ENCODE measurements at places on chromosomes 5 and 9.

- DNase-seq: no peak
These were observed 91.9 kb downstream of the CEMIP2 start for GRCh38 chr9:71676460-71676859.

GRCh38 chr9:84062538-84062937, 81.9 kb downstream of the RMI1 start:
- DNase-seq: no peak

DNA sequence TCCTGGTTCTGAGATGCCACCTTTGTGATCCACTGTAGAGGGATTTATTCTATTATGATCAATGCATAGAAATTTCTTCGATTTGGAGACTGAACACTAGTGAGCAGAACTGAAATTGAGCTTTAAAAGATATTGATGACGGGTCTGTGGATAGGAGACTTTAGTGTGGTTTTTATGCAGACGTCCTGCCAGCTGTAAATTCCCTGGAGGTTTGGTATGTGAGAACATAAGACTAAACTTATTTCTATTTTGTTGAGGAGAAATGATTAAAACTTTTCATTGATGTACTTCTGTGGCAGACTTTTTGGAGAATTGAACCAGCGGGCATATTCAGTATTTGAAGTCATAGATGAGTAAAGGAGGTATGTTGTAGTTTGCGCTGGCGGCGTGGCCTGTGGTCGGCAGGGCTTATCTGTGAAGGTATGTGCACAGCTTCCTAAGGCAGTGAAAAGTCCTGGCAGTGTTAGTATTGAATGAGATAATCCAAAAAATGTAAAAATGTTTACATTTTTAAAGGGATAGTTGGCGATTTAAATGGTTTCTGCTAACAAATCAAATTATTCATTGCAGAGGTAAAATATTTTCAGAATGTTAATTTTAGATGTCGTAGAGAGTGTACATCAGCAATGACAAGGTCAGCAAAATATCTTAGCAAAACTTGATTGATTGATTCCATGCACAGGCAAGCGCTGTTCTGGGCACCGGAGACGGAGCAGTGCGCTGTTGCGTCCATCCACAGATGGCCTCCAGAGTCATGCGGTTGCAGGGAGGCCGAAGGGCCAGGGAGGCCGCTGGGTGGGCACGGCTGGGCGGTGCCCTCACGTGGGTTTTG, 20.4 kb downstream of the TENT4A start:
- DNase-seq: no peak

GRCh38 chr9:110077925-110078324, 130.0 kb downstream of the C9orf152 start:
- no peak for DNase-seq

GRCh38 chr5:127667926-127668325, 19.0 kb downstream of the CTXN3 start:
- no peak for DNase-seq

- DNase-seq: no peak
These were observed 1.5 kb upstream of the TEX10 start for GRCh38 chr9:100354121-100354800.

GRCh38 chr9:129624947-129625346, 1.0 kb upstream of the NTMT1 start:
- DNase-seq: peak; percentile 37

DNA sequence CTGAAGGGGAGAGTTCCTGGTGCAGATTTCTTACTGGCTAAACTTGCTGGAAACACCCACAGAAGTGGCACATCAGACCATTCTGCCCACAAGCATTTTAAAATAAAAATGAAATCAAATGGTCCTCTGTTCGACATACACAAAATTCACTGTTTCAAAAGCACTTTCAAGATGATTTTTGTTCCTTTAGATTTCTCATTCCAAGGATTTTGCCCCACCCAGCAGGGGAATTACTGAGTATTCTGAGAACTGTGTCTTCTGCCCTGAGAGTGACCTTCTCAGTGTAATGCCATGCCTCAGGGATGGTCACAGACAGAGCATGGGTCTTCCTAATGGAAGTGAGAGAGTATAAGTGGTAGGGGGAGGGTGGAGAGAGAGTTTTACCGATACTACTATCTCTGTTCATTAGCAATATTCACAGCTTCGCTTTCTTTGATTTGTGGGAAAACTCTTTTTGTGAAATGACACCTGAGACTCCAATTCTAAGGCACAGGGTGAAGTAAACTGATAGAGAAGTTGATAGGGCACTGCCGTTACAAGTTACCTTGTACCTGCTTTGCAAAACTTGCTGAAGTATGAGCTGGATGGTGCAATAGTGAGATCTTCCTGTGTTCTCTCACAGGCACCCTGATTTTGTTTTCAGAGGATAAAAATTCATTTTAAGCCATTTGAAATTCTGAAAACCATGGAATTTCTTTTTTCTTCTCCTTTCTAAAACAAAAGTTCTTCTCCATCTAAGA, 95.8 kb upstream of the CD180 start:
- no peak for DNase-seq

- no peak for DNase-seq
These were observed 12.2 kb downstream of the CAMK4 start for GRCh38 chr5:111236348-111236747.

DNA sequence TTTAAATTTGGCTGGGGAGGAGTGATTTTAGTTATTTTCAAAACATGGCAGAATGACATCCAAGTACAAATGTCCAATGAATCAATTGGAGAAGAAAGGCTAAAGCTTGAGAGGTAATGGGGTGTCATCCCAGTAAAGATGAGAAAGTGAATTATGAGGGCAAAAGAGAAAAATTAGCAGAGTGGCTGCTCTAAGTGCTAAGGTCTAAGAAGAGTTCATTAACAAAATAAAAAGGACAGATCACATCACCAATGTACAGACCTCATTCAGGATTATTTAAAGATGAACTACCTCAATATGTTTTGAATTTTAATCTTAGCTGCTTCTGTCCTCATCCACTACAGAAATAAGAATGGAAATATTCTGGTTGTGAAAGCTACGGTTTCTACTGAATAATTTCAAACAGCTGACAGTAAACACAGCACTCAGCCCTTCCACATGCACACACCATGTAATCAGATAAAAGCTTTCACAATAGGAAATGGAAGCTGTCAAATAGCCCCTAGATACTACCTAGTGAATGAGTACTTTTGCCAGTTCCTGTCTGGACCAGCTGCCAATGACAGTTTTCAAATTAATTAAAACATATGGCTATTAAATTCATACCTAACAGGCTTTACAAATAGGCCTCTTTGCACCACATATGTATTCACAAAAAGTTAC, 171.5 kb downstream of the SSBP2 start:
- no peak for DNase-seq

DNA sequence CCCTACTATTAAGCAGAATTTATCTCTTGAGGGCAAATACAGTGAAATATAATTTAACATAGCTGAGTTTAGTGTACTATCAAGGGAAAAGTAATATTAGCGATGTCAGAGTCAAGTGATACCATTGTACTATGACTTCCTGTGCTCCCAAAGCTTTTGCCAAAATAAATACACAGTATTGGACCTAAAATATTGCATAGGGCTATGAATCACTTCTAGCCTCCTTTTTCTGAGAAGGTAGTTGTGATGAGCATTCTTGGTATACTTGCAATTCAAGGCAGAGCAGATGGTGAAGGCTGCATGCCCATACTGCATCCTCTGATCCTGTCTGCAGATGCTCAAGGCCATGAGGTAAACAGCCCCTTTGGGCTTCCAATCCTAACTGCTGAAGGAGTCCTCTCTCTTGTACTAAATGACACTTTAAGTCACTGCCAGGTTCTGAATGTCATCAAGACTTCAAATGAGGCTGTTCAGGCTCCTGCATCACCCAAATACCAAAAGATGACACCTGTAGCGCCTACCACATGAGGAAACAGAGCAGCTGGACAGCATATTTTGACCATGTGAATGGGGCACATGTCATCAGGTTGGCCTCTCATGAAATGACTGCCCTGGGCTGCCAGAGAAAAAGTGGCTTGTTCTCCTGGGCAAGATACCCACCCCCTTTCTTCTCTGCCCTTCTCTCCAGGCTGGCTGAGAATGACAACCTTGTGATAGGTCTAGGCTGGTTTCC, 29.7 kb upstream of the PPP2CA start:
- DNase-seq: no peak

DNA sequence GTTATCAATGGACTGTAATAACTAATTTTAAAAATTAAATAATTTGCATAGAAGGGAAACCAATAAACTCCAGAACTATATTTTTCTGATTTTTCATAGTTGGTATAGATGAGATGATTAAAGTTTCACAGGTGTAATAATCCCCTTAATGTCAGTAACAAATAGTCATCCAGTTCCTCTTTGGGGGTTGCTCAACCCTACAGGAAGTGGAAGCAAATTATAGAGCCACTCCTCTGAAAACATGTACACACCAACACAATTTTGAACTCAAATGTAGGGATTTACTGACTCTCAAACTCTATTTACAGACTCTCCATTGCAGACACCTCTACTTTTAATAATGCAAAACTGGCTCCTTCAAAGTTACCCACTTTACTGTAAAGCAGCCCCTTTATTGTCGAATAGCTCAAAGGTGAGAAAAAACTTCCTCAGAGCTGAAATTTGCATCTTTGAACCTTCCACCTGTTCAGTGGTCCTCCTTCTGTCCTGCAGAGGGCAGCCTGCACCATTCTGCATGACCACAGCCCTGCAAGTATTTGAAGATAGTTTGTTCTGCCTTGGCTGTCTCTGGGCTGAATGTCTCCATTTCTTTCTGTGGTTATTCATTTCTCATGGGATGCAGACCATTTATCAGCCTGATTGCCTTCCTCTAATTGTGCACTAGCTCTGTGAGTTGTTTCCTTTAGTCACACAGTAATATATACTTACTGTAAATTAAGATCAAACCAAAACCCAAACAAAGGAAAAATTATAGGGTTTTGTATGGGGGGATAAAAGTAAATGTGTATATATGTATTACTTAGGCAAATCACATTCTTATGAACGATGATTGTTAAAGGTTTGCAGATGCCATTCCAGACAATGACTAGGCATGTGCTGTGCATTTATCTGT, 383.2 kb upstream of the SGCD start:
- no peak for DNase-seq

DNA sequence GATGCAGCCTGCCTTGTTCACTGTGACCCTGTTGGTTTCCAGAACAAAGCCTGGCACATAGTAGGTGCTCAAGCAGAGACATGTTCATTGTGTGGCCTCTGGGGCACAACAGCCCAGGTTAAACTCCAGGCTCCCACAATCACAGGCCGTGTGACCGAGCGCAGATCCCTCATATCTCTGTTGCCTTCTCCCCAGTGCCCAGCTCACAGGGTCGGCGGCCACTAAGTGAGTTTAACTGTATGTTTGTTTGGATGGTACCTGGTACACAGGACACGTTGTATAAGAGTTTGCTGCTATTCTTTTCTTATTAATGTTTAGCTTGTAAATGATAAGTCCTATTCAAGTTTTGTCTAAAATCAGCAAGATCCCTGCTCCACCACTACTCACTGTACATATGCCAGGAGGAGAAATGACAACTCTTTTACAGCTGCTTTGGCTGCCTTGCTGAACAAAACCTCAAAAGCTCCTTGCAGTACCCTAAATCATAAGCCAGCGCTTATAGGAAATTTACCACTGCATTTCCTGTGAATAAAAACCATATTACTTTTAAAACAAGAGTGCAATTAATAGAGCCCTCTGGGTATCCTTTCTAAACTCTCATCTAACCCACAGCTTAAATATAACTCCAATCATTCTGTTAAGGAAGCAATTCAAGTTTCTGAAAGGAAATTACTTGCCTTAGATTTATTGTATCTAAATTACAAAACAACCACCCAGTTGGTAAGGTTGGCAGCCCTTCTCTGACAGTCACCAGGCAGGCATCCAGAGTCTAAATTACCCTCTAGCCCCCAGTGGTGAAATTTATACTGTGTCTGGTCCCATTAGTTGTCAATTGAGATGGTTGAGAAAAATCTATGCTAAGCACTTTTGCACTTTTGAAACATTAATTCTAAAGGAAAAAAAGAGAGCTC, 379.4 kb downstream of the SEMA5A start:
- no peak for DNase-seq

DNA sequence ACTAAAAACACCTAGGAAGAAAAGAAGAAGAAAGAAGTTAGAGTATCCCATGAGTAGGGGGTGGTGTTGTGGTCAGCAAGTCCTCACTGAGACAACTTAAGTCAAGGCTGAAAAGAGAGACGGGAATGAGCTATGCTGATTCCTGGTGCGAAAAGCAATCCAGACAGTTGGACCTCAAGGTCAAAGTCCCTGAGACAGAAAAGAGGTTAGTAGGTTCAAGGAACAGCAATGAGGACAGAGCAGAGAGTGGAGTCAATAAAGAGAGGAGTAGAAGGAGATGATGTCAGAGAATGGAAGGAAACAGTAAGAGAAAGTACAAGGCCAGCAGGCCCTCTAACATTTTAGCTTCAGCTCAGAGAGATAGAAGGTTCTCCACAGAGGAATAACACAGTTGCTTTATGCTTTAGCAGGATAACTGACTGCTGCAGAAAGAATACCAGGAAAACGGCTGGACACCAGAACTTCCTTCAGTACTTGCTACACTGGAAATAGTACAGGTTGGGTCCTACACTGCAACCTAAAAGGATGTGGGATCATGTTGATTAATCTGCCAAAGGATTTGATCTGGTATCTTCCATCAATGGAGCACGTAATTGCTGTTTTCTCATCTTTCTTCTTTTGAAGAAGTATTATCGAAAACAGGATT, 43.6 kb downstream of the GNAQ start:
- no peak for DNase-seq

- DNase-seq: no peak
These were observed 839.9 kb downstream of the MAT2B start for GRCh38 chr5:164345173-164345849.

DNA sequence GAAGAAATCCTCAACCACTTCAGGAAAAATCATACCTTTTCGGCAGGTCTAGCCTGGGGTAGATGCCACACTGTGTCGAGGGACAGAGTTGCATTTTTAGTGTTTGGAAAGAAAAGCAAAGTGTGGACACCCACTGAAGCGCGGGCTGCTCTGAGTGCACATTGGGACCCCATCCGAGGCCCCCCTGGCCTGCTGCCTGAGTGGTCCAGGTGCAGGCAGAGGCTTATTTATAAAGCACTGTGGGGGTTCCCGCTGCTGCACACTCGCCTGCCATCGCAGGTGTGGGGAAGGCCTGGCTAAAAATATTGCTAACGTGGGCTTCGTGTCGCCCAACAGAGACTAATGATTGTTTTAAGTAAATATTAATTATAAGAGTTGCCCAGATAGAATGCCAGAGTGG, 119.4 kb downstream of the CRB2 start:
- no peak for DNase-seq

- peak; percentile 66 for DNase-seq
These were observed 3.7 kb upstream of the STXBP1 start for GRCh38 chr9:127608104-127608966.

GRCh38 chr5:71873191-71873591, 154.1 kb downstream of the CARTPT start:
- DNase-seq: no peak

GRCh38 chr5:175448276-175448675, 4.3 kb upstream of the DRD1 start:
- DNase-seq: no peak
